A673 (cell line): ENCODE measurements at places on chromosomes 2 and 18.

DNA sequence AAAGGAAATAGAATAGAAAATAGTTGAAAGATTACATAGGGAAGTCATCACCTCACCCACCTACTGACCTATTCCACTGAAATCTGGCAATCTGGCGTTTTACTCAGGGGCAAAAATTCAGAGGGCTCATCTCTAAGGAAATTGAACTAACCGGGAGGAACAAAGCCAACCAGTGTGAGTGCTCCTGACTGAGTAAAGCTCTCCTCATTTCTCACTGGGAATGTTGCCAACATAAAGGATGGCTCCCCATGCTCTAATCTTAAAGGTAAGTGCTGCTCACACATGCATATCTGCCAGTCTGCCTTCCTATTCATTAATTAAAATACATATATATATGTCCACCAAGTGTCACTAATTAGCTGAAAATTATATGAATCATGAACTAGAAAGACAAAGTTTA is 13.5 kb upstream of the DOK6 start:
- H3K27ac ChIP-seq, result no peak overlapping the region
- no peaks in the 10 kb centered on the region for H3K27me3 ChIP-seq
- no peaks in the 10 kb centered on the region for H3K36me3 ChIP-seq
- peak; percentile 41 for DNase-seq

DNA sequence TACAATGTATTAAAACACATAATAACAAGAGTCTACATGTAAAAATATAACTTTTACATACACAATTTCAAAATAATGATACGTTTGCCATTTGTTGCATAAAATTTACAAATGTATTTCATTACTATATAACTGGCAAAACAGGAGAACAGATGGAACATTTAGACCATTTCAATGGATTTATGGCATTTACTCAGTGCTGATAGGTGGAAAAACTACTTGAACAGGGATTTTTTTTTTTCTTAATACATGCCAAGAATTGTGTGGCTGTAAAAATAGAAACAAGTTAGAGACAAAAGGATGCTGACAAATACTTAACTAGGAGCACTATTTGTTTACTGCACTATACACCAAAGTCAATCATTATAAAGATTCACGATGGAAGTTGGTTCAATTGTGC is 266.8 kb upstream of the CCDC68 start:
- no peaks in the 10 kb centered on the region for H3K27me3 ChIP-seq
- peaks cover 44% of the 10 kb centered on the region for H3K36me3 ChIP-seq
- H3K27ac ChIP-seq, result no peak overlapping the region
- H3K4me3 ChIP-seq, result no peak overlapping the region
- DNase-seq, result no peak
- H3K4me1 ChIP-seq, result peaks cover 4% of the 10 kb centered on the region

- no peak for DNase-seq
- peaks cover 14% of the 10 kb centered on the region for H3K4me1 ChIP-seq
- peaks cover 23% of the 10 kb centered on the region for H3K36me3 ChIP-seq
- no peak overlapping the region for H3K27ac ChIP-seq
- H3K27me3 ChIP-seq, result no peaks in the 10 kb centered on the region
- no peak overlapping the region for H3K4me3 ChIP-seq
Observed at GRCh38 chr2:233856184-233856583, 1.8 kb upstream of the HJURP start.

DNA sequence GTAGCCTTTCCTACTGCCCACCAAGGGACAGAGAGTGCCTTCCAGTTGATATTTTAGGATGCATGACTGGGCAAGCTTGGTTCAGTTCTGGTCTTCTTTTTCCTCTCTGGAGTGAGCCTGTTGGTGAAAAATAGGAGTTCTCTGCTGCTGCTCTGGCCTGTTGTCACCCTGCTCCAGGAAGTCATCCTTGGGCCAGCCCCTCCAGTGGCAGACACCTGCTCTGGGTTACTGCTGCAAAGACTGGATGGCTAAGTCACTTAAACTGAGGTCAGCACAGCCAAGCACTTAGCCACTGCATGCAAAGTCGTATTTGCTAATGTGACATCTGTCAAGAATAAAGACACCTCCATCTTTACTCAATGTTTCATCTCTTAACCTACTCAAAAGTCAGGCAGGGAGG is 219.6 kb upstream of the ID2 start:
- H3K27me3 ChIP-seq, result no peaks in the 10 kb centered on the region
- no peak for DNase-seq
- H3K36me3 ChIP-seq, result no peaks in the 10 kb centered on the region
- H3K27ac ChIP-seq, result no peak overlapping the region
- H3K4me1 ChIP-seq, result no peaks in the 10 kb centered on the region
- no peak overlapping the region for H3K4me3 ChIP-seq

DNA sequence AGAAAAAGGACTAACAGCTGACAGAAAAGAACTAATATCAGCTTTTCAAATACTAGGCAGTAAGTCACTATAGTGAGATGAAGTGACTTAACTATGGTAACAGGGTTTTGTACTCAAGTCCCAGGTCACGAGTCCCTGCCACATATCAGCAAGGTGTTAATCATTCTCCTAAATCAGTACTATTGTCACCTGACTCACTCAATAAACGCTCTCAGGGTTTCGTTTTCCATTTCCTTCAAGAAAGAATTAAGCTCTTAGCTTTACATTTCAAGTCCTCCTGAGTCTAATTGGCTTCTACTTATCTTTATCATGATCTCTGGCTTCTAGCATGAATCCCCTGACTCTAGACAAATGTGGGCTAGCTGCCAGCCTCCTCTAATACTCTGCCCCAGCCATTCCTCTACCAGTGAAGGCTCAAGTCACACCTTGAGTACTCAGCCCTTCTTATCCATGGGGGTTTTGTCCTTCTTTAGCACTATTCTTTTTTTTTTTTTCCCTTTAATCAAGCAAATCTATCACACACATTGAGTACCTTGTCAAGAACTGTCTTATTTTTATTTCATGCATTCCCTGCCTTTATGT is 20.0 kb downstream of the BUB1 start:
- H3K4me3 ChIP-seq, result no peak overlapping the region
- no peaks in the 10 kb centered on the region for H3K27me3 ChIP-seq
- H3K4me1 ChIP-seq, result no peaks in the 10 kb centered on the region
- H3K36me3 ChIP-seq, result peaks cover 99% of the 10 kb centered on the region
- H3K27ac ChIP-seq, result no peak overlapping the region
